Melanocyte of skin (primary cell): ENCODE measurements at places on chromosomes 2 and 18. TPM values are rescaled to one million over a fixed set of nuclear protein-coding genes. Genes with fewer than 3 reads are reported as not detected.

Gene IMPA2
- total RNA-seq: 24.1 and 38.2 TPM in 2 replicates

Gene MEP1B
- not detected in 2 replicates for total RNA-seq

Gene POMC
- 3.1 and 12.0 TPM in 2 replicates for total RNA-seq

Gene STON1
- total RNA-seq: 1.0 and 1.8 TPM in 2 replicates

Gene MROH2A
- not detected in 2 replicates for total RNA-seq

Gene RALBP1
- 37.5 and 70.9 TPM in 2 replicates for total RNA-seq

Gene OTOF
- total RNA-seq: not detected in 2 replicates

Gene IL37
- total RNA-seq: not detected in 2 replicates

Gene CRYGD
- not detected in 2 replicates for total RNA-seq
